ENCODE measurements at places on chromosomes 1 and 21. TPM values are rescaled to one million over a fixed set of nuclear protein-coding genes. Genes with fewer than 3 reads are reported as not detected.

DNA sequence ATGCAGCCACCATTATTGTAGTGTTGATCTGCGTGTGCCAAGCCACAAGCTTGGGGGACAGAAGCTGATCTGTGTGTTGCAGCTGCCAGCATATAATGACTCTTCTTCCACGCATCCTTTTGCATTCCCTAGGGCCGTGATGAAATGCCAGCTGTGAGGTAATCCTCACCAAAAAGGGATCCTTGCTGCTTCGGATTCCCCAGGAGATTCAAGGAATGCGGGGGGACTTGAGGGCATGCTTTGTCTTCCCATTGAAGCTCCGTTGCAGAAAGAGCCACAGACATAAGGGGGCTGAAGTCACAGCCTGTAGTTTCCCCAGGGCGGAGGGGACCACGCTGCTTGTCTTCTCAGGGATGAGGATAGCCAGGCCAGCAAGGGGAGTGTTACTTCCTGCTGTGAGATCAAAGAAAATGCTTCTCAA lies 281.6 kb upstream of the FMN2 start:
- no peaks in the 10 kb centered on the region for H3K27me3 ChIP-seq
- H3K36me3 ChIP-seq = no peaks in the 10 kb centered on the region
- peaks cover 40% of the 10 kb centered on the region for H3K4me1 ChIP-seq

GRCh38 chr21:42975886-42976608 lies 1.7 kb downstream of the PKNOX1 start:
- peak overlapping the region; percentile 96 for H3K27ac ChIP-seq
- H3K4me1 ChIP-seq = peaks cover 31% of the 10 kb centered on the region
- no peaks in the 10 kb centered on the region for H3K27me3 ChIP-seq
- peak overlapping the region; percentile 95 for H3K4me3 ChIP-seq
- H3K36me3 ChIP-seq = peaks cover 20% of the 10 kb centered on the region

- H3K4me1 ChIP-seq = peaks cover 80% of the 10 kb centered on the region
- peak overlapping the region; percentile 4 for H3K27ac ChIP-seq
- H3K4me3 ChIP-seq = no peak overlapping the region
- no peak for DNase-seq
These were observed 77.8 kb downstream of the ADGRL2 start for GRCh38 chr1:81878538-81878937.

- peaks cover 2% of the 10 kb centered on the region for H3K4me1 ChIP-seq
- H3K27ac ChIP-seq = no peak overlapping the region
- H3K36me3 ChIP-seq = no peaks in the 10 kb centered on the region
- H3K4me3 ChIP-seq = no peak overlapping the region
These were observed 206.7 kb downstream of the SETD4 start for GRCh38 chr21:35853321-35854239.

DNA sequence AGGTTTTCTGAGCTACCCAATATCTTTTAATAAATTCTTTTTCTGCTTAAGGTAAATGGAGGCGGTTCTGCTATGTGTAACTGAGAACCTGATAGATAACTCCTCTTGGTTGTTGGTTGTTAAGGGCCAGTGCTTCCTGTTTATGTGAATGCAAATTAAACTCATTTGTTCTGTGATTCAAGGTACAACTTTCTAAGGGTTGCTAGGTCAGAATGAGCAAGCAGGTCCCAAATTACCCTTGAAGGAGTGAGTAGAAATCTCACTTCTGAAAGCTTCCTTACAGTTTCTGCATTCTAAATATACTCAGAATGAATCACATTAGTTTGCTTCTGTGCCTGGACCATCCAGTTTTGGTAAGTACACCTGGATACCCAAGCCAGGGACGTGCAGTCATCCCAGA lies 15.5 kb upstream of the FAM78B start:
- no peaks in the 10 kb centered on the region for H3K36me3 ChIP-seq
- H3K27me3 ChIP-seq = peaks cover 19% of the 10 kb centered on the region
- H3K27ac ChIP-seq = no peak overlapping the region
- H3K4me3 ChIP-seq = no peak overlapping the region
- DNase-seq = no peak
- H3K4me1 ChIP-seq = no peaks in the 10 kb centered on the region

- no peak overlapping the region for H3K4me3 ChIP-seq
- peaks cover 4% of the 10 kb centered on the region for H3K4me1 ChIP-seq
- no peak overlapping the region for H3K27ac ChIP-seq
- H3K36me3 ChIP-seq = no peaks in the 10 kb centered on the region
These were observed 20.9 kb upstream of the SIPA1L2 start for GRCh38 chr1:232650845-232651244.

DNA sequence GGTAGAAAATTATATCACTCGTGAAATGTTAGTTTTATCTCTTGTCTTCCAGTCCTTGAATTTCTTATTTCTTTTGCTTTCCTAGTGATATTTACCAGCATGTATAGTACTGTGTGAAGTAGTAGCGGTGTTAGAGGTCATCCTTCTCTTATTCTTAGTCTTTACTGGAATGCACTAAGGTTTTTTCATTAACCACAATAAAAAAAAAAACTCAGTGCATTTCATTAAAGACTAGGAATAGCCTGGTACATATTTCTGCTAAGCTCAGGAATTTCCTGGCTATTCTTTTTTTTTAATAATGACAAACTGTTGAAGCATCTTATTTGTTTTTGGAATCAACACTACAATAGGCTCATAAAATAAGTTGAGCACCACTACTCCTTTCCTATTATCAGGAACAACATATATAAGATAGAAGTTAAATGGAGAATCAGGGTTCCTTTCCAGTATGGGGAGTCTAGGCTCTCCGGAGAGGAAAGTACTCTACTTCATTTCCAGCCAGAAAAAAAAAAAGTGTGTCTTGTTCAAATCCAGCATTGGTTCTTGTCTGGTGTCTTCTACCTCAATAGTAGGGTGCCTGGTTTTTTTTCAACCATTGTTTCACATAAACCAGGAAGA lies 60.0 kb downstream of the TNFSF18 start:
- no peaks in the 10 kb centered on the region for H3K36me3 ChIP-seq
- no peak overlapping the region for H3K27ac ChIP-seq
- H3K4me3 ChIP-seq = no peak overlapping the region
- DNase-seq = no peak
- no peaks in the 10 kb centered on the region for H3K4me1 ChIP-seq
- H3K27me3 ChIP-seq = no peaks in the 10 kb centered on the region

DNA sequence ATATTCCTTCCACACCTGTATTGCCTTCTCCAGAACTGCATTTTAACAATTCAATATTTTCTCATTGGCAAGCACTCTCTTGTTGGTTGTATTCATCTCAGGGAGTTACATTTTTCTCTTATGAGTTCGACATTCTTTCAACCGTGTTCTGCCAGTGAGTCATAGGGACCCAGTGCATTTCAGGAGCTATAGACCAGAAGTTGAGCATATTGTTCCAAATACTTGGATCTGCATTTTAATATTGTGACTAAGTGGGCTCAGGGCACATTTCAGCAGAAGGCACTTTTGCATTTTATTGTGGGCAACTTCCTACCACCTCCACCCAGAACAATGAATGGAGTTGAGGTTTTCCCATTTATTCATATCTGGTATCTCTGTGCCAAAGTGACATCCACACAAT lies 132.8 kb downstream of the TNFSF18 start:
- peaks cover 6% of the 10 kb centered on the region for H3K36me3 ChIP-seq
- H3K4me3 ChIP-seq = no peak overlapping the region
- peaks cover under 1% of the 10 kb centered on the region for H3K27me3 ChIP-seq
- no peaks in the 10 kb centered on the region for H3K4me1 ChIP-seq
- no peak for DNase-seq
- H3K27ac ChIP-seq = no peak overlapping the region

- peaks cover 15% of the 10 kb centered on the region for H3K4me1 ChIP-seq
- H3K27me3 ChIP-seq = no peaks in the 10 kb centered on the region
- no peak overlapping the region for H3K4me3 ChIP-seq
- no peaks in the 10 kb centered on the region for H3K36me3 ChIP-seq
- no peak for DNase-seq
- no peak overlapping the region for H3K27ac ChIP-seq
These were observed 9.2 kb upstream of the PADI1 start for GRCh38 chr1:17195731-17196130.

GRCh38 chr1:110555807-110556470 lies 37.0 kb upstream of the KCNA10 start:
- peak overlapping the region; percentile 56 for H3K4me3 ChIP-seq
- H3K4me1 ChIP-seq = peaks cover 19% of the 10 kb centered on the region
- no peak for DNase-seq
- H3K27me3 ChIP-seq = peaks cover 60% of the 10 kb centered on the region
- no peaks in the 10 kb centered on the region for H3K36me3 ChIP-seq

DNA sequence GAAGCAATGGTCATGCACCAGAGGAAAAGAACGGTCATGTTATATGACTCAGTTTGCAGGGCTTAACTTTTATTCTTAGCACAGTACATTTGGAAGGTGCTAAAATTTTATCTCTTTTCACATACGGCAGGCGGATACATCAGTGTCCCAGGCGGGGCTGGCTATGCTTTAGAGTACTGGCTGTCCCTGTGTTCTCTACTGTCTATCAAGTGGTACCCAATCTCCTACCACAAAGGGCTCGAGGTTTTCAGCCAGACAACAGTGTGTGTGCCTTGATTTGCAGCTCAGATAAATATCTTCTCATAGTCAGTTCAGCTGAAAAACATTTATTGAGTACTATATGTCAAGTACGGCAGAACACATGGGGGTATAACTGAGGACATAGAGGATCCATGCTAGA lies 65.3 kb downstream of the URB2 start:
- H3K4me1 ChIP-seq = peaks cover 28% of the 10 kb centered on the region
- no peak overlapping the region for H3K27ac ChIP-seq
- no peaks in the 10 kb centered on the region for H3K36me3 ChIP-seq
- H3K4me3 ChIP-seq = no peak overlapping the region

The OR10Z1 gene
- total RNA-seq = not detected

The TMEM125 gene
- total RNA-seq = 0.14 TPM

The SPRR1A gene
- total RNA-seq = not detected

The AMY2A gene
- total RNA-seq = not detected

The MCOLN2 gene
- total RNA-seq = 1.0 TPM

Measured in neural crest cell (in vitro differentiated cells).